ENCODE measurements at places on chromosomes 1 and 21. TPM values are rescaled to one million over a fixed set of nuclear protein-coding genes. Genes with fewer than 3 reads are reported as not detected.

Gene S100A7A
- total RNA-seq = not detected

Gene ARID4B
- 36.7 TPM for total RNA-seq

Gene MEX3A
- total RNA-seq = 0.90 TPM

Gene THEM5
- total RNA-seq = not detected
